Stimulated activated CD8-positive, alpha-beta memory T cell treated with anti-CD3 and anti-CD28 coated beads, Interleukin-2, amount 100 ng/mL, for 1 hour (primary cell): ENCODE measurements at places on chromosomes 16 and 17.
A peak's percentile ranks its signal among the peaks of the same experiment; 100 is the strongest.

DNA sequence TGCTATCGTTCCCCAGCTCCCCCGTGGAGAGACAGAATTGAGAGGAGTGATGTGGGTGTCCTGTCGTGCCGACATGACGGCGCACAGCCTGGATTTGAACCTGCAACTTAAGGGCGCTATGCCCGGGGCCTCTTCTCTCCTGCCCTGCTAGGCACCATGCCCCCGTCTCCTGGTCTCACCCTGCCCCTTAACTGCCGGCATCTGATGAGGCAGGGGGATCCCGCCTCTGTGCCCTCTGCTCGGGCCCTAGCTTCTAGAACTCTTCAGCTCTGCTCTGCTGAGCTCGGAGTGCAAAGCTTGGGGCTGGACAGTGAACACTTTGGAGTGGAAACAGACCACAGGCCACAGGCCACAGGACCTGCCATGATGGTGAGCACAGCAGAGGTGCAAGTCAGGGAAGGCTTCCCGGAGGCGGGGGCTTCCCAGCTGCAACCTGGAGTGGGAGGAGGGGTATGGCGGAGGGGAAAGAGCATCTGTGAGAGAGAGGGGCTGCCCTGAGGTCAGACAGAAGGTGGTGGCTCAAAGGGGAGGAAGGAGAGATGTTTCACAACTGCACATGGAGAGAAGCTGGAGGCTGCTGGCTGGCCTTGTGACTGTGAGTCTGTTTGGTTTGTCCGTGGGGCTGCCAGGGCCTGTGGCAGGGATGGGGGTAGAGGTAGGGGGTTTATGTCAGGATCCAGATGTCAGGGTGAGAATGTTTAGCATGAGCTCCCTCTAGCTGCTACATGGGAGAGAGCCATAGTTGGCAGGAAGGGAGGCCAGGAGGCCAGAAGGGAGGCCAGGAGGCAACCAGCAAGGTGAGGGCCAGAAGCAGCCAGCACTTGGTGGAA is 107.8 kb downstream of the CRLF3 start:
- no peak for DNase-seq

- no peak for DNase-seq
Observed at GRCh38 chr16:79334127-79334526, 266.4 kb downstream of the MAF start.

- no peak for DNase-seq
Observed at GRCh38 chr17:29796652-29797051, 133.4 kb downstream of the SSH2 start.

DNA sequence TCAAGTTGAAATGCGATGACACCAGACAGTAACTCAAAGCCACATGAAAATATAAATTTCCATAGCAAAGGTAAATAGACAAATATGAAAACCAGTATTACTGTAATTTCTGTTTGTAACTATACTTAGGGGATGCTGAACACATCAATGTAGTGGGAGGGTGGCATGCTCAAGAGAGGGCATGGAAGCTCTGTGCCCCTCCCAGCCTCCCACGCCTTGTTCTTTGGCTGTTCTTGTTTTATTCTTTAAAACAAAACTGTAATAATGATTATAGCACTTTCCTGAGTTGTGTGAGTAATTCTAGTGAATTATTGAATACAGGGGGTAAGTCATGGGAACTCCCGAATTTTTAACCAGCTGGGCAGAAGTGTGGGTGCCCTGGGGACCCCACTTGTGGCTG is 11.0 kb upstream of the GPT2 start:
- no peak for DNase-seq

- DNase-seq, result no peak
Observed at GRCh38 chr17:70017112-70017511, 57.9 kb upstream of the KCNJ16 start.

DNA sequence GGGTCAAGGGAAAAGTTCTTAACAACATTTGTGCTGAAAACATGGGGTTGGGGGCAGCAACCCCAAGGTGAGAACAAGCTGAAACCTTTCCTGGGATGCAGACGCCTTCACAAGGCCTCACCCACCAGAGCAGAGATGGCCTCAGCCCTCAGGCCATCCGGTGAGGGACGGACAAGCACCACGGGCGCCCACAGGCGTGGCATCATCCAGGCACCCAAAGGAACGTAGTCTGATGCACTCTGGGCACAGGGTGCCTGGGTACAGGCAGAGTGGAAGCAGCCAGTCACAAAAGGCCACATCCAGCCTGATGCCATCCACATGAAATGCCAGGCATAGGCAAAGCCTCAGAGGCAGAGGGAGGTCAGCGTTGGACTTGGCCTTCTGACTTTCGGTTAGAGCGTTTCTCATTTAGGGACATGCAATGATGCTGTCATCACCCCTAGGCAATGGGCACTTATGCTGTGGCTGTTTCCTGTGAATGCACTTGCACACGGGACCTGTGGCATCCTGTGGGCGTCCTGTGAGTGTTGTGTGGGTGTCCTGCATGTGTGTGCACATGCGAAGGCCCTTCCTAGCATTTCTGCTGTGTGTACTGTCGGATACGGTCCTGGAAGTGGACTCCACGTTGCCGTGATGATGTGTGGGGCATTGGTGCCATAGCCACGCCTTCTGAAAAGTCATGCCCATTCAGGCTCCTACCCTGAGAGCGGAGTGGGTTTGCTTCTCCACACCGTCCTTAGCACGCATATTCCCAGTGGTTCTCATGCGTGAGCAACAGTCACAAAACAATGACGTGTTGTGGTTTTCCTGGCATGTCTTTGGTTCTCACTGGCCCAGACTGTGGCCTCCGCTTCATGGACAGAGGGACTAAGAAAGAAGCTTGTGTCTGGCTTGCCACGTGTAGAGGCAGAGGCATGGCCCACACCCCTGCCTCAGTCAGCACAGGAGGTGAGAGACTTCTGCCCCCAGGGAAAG is 52.7 kb upstream of the ZNF469 start:
- DNase-seq, result no peak

- DNase-seq, result no peak
Observed at GRCh38 chr16:84862804-84863480, 43.2 kb downstream of the CRISPLD2 start.

DNA sequence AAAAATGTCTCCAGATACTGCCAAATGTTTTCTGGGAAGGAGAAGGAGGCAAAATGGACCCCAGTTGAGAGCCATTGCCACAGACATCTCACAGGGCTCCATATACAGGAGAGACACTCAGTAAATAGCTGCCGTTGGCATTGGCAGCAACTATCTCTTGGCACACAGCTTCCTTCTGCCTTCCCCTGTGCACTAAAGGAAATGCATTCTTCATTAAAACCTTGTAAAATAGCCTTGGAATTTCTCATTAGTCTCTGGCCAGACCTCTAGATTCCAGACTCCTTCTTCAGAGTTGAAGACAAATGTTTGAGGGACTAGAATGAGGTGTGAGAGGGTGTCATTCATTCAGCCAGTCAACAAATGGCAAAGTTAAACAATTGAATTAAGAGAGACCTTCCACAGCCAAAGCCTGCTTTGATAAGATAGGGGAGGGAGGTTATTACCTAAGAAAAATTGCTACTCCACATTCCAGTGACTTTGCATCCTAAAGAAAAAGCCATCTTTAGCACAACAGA is 223.9 kb upstream of the HS3ST3A1 start:
- DNase-seq, result no peak

GRCh38 chr17:35073183-35073790 is 9.8 kb upstream of the RFFL start:
- no peak for DNase-seq

- DNase-seq, result no peak
Observed at GRCh38 chr16:7601100-7601499, 268.5 kb downstream of the RBFOX1 start.

DNA sequence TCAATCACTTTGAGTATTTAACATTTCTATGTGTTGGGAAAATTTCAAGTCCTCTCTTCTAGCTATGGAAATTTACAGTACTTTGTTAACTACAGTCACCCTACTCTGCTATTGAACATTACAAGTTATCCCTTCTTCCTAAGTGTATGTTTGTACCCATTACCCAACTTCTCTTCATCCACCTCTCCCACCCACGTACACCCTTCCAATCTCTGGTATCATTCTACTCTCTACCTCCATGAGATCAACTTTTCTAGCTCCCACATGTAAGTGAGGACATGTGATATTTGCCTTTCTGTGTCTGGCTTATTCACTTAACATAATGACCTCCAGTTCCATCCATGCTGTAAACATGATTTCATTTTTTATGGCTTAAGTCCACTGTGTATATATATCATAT is 3.2 kb upstream of the ZNF688 start:
- no peak for DNase-seq

DNA sequence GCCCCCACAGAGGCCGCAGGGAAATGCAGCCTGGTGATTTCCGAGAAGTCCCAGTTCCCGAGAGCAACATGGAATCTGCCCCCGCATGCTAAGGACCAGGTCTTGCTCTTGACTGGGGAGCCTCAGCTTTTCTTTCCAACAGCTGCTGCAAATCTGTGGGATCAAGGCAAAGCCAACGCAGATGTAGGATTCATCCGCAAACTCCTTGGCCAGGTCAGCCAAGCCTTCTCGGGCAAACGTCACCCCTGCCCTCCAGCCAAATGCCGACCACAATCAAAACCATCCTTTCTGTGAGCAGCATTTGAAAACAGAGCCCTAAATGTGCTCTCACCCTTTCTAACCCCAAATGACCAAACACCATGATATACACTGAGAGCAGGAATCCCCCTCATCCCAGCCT is 54.0 kb downstream of the MRM3 start:
- no peak for DNase-seq

DNA sequence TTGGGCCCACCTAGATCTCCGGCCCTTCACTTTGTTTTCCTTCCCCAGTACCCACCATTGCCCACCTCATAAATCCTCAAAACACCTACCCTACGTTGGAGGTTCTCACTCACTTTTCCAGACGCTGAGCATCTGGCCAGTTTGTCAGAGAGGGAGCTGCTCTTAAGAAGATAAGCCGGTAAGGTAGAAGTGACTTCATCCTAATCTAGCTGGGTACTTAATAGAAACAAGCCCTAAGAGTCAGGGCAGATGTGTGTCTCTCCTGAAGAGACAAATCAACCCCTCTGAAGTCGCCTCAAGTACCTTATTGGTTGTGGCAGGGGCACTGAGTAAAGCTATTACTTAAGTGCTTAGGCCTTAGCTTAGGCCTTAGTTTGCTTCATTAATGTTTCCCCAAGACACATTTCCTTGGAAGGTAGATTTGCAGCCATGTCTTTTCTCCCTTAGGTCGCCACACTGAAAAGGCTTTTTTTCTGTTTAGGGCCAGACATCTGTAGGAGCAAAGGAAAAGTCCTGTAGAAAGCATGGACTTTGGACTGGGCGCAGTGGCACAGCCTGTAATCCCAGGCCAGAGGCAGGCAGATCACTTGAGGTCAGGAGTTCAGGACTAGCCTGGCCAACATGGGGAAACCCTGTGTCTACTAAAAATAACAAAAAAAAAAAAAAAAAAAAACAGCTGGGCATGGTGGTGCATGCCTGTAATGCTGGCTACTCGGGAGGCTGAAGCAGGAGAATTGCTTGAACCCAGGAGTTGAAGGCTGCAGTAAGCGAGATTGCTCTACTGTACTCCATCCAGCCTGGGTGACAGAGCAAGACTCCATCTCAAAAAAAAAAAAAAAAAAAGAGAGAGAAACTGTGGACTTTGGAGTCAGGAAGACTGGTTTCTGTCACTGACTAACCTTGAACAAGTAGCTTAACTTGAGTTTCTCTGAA is 1.0 kb downstream of the TACO1 start:
- DNase-seq, result no peak

- no peak for DNase-seq
Observed at GRCh38 chr17:74386386-74386785, 19.1 kb downstream of the GPR142 start.

GRCh38 chr16:78515421-78515820 is 416.0 kb downstream of the WWOX start:
- no peak for DNase-seq

GRCh38 chr16:31476303-31477219 is 4.6 kb downstream of the TGFB1I1 start:
- peak; percentile 71 for DNase-seq

GRCh38 chr16:67399218-67399733 is 6.0 kb upstream of the TPPP3 start:
- no peak for DNase-seq

- DNase-seq, result no peak
Observed at GRCh38 chr17:82236142-82236971, 7.5 kb downstream of the SLC16A3 start.

- no peak for DNase-seq
Observed at GRCh38 chr17:17446666-17447155, 30.1 kb upstream of the MED9 start.

DNA sequence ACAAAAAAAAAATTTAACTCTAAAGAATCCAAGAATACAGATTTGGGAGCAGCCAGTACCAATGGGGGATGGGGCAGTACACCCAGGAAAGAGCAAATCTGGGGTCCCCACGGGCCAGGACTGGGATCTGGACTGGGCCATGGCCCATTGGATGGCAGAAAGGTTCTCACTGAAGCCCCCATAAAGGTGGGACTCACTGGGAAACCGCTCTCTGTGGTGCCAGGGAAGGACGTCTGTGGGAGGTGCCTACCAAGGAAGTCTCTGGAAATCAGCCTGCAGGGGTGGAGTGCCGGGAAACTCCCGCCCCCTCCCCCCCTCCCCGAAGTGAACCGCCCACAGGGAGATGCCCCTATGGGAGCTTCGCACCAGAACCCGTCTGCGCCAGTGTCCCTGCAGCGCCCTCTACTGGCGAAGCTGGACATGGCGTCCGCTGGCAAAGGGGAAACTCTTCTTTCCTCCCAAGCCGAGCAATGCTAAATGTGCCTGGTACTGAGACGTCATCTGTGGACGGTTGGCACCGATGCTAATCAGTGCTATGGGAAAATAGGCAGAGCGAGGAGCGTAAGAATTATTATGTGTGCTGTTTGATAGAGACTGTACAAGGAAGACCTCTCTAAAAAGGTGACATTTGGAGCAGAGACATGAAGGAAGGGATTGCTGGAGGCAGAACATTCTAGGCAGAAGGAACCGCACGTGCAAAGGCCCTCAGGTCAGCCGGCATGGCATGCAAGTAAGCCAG is 671.1 kb downstream of the WWOX start:
- peak; percentile 65 for DNase-seq

DNA sequence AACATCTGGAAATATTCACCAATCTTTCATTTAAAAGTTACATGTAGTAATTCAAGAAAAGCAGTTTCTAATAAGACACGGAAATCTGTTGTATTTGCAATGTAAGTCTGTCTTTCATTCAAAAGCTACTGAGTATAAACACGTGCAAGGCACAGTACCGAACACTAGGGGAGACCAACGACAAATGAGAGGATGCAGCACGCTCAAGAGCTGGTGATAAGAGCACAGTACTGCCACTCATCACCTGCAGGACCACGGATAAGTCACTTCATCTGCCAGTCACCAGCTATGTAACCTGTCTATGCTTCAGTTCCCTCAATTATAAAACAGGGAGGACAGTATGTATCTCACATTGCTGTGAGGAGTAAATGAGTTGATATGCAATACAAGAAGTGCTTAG is 67.1 kb downstream of the CLEC18A start:
- peak; percentile 12 for DNase-seq

GRCh38 chr16:90020260-90020837 is 1.1 kb upstream of the DBNDD1 start:
- no peak for DNase-seq

GRCh38 chr17:29628644-29629043 is 5.9 kb upstream of the CORO6 start:
- DNase-seq, result no peak
